ENCODE measurements at places on chromosomes 5 and 9.
A peak's percentile ranks its signal among the peaks of the same experiment; 100 is the strongest.

GRCh38 chr9:132235894-132236661 lies 74.2 kb downstream of the NTNG2 start:
- DNase-seq = peak; percentile 50

GRCh38 chr5:97078958-97079743 lies 63.3 kb downstream of the LIX1 start:
- DNase-seq = no peak

DNA sequence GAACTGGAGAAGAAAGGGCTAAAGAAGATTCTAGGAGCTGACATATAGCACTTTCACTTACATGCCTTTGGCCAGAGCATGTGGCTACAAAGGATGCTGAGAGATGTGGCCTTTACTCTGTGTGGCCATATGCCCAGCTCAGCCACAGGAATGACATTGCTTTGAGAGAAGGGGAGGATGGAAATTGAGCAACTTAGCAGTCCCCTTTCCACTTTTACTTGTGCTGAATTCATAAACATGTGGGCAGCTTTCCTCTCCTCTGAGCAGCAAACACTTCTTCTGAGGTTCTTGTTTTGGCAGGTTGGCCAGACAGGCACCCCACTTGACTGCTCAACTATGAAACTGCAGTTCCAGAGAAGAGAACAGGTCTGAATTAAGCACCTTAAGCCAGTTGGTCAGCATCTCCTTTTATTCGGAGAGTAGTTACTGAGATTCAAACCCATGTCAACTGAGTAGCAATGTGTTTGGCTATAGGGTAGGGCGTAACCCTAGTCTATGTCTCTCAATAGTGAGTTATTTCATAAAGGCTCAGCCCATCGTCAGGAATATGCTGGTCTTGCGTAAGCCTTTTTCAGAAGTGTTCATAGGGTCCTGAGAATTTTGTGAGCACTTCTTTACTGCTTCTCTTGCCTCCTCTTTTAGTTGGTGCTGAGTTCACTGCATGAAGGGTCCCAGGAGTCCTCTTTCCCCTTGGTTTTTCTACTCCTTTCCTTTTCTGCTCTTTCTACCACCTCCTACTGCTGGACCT lies 134.5 kb downstream of the PALM2AKAP2 start:
- no peak for DNase-seq

DNA sequence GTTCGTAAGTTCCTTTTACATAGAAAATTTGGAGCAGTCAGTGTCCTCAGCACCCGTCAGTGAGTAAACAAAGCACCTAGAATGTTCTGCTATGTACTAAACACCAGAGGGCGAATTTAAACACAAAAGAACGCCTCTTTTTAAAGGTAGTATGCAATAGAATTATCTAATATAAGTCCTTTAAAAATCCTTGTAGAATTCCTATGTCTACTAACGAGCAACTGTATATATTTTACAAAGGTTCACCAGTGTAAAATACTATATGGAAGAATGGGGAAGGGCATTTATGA lies 499 bp upstream of the TMEM232 start:
- DNase-seq = no peak

DNA sequence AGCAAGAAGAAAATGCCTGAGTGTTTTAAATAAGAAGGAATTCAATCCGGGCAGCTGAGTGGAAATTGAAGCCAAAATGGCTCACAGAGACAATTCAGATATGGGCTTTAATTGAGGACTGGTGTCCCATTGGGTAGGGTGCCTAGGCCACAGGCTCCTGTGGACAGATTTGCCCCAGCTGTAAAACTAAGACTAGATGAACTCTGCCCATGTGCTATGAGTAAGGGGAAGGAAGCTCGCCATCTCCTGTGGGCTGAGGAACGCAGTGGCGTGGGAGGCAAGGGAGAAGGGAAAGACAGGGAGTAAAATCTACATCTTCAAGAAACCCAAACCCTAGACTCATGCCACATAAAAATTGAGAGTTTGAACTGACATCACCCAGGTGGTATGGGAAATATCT lies 66.1 kb downstream of the KLHL3 start:
- DNase-seq = no peak

DNA sequence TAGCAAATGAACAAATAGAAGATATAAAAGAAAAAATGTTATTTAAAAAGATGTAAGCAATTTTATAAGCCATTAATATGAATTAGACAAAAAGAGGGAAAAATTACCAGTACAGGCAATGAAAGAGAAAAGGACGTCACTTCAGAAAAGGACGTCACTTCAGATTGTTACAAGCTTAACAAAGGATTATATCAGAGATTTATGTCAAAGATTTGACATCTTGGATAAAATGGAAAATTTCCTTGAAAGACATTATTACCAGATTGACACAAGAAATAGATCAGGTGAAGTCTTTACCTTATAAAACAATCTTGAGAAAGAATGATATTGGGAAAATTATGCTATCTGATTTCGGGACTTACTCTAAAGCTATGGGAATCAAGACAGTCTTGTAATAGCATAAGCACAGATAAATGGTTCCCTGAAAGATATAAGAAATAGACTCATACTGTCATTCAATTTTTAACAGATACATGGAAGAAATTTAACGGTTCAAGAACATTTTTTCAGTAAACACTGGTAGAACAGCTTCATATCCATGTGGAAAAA lies 625.4 kb upstream of the EDIL3 start:
- no peak for DNase-seq

Data from NCI-H1092 treated with DMSO at 0.1 percent for 48 hours (cell line).